ENCODE measurements at places on chromosomes 7 and 10.

GRCh38 chr7:28095231-28095630, 85.4 kb downstream of the JAZF1 start:
- DNase-seq, result no peak

DNA sequence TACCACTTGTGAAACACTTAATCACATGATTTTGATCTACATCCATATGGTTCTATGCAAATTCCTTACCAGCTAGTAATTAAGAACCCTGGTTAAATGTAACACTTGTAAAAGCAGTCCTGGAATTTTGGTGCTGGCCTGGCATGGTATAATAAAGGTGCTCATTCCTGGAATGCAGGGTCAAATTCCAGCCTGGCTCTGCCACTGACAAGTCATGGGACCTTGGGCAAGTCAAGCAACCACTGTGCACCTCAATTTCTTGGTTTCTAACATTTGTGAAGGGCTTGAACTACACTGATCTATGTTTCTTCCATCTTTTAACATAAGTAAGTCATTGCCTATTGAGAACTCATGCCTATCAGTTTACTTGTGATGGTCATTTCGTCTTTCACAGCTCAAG, 91.9 kb upstream of the PIK3CG start:
- no peak for DNase-seq

DNA sequence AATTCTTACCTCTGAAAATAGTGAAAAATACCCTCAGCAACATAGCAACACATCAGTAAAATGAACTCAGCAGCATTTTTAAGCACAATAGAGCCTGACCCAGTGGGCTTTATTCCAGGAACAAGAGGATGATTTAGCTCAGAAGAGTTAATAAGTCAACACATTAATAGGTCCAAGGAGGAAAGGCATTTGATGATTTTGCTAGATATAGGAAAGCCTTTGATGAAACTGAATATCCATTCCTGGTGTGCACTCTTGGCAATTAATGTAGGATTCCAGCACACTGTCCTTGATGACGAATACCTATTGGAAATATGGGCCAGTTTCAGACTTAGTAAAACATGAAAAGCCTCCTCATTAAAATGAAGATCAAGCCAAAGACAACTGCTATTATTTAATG, 42.5 kb downstream of the RASGEF1A start:
- no peak for DNase-seq

DNA sequence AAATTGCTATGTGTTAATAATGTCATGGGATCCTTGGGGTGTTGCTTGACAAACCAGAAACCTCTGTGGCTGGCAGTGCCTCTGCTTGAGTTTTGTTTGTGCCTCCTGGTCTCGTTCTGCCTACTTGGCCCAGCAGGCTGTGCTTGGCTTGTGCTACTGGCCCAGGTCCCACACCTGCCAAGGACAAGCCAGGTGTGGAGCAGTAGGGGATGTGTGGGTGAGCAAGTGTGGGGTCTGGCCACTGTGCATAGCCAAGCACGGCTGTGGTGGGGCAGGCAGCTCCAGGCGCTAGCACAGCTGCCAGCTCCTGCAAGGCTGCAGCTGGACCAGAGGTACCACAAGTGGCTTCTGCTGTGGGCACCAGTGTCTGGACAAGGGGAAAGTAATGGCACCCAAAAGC, 149.6 kb upstream of the HGF start:
- DNase-seq, result no peak

DNA sequence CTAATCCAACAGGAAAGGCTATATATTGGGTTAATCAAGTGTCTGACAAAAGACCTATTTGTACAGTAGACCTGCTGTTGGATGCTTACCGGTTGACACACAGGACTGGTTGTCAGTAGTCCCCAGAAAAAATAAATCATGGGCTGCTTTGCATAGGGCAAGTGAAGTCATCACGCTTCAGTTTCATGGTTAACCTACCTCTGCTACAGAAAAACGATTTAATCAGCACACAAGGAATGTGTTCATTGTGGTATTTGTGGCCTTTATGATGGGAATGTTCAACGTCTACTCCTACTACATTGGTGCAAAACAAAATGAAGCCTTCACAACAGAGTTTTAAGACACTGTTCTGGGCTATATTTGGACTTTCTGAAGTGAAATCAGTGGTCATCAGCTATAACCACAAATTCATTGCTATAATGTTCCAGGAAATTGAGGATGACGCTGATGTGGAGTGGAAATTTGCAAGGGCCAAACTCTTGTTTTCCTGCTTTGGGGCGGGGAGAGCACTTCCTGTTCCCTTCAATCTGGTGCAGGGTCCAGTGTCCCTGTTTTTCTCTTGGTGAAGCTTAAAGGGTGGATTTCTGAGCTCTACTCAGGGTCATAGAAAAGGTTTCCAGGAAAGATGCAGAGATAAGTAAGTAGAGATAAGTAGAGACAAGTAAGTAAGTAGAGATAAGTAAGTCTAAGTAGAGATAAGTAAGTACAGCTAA, 39.3 kb upstream of the GGCT start:
- DNase-seq, result no peak

GRCh38 chr10:114584419-114584818, 73.7 kb downstream of the ABLIM1 start:
- no peak for DNase-seq

- DNase-seq, result no peak
Observed at GRCh38 chr10:122277526-122278136, 6.5 kb downstream of the BTBD16 start.

DNA sequence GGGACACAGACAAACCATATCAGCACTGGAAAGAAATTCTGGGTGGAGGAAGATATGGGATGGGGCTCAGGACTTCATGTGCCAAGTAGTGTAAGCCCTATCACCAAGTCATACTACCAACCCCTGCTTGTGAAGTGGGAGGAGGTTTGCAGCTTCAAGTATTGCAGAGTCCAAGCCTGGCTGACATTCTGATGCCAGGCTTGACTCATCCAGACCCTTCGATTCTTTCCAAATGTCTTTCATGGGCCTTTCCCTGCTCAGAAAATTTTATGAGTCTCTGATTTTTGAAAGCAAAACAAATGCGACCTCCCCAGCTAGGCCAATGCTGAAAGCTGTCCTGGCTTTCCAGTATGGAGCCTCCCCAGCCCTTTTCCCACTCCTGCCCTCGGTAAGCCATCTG, 45.1 kb upstream of the SMNDC1 start:
- no peak for DNase-seq

DNA sequence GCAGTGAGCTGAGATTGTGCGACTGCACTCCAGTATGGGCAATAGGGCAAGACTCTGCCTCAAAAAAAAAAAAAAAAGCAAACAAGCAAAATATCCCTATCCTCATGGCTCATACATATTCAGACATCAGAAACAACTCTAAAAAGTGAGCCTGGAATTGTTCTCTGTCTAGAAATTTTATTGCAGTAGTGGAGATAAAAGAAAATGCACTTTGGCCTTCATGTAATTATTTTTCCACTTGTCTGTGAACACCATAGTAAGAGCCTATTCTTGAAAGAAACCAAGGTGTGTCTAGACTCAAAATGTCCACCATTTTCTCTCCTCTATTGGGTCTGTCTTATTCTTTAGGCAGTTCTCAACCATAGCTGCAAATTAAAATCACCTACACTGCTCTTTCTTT, 30.5 kb upstream of the MCU start:
- no peak for DNase-seq

DNA sequence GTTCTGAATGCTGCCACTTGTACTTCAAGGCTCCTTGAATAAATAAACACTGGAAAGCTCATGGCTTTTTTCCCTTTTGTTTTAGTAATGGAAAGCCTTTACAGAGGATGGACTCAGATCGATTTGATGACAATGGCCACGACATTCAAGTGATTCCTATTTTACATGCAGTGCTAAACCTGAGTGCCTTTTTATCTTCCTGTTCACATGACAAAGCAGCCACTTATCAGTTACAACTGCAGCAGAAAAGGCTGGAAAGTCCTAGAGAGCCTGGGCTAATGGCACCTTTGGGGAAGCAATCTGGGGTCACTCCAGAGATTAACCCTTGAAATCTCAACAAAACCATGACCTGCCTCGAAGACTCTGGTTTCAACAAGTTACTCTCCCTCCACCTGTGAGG, 249.0 kb upstream of the AUTS2 start:
- no peak for DNase-seq

GRCh38 chr10:119252051-119252465, 44.7 kb downstream of the GRK5 start:
- DNase-seq, result no peak

Data from cerebellum (tissue), 4 donors.